Activated T-cell treated with anti-CD3 and anti-CD28 coated beads, Interleukin-2, amount 50 U/mL, for 72 hours (primary cell): ENCODE measurements at places on chromosomes 12 and 14. TPM values are rescaled to one million over a fixed set of nuclear protein-coding genes. Genes with fewer than 3 reads are reported as not detected.

DNA sequence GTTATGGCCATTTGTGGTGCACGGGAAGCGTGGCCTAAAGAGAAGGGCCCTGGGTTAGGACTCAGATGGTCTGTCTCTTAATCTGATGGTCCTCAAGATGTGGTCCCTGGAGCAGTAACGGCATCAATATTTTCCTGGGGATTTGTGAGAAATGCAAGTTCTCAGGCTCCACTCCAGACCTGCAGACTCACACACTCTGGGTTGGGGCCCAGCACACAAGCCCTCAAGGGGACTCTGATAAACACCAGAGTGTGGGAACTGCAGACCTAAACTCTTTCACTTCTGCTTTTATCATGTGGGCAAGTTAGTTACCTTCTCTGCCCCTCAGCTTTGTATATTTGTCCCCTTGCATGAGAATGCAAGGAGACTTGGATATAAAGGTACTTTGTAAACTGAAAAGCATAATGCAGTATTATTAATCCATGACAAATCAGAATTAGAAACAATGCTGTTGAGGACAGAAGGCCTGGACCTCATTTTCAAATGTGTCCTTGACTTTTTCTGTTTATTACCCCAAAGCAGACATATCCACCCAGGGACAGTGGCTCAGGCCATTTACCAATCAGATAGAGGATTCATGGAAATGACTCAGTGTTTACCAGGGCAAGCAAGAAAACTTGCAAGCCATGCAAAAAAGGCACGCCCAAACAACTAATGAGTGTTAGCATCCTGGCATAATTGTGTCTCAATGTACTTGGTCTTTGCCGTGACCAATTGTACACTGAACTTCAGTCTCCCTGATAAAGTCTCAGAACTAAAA is 157.0 kb downstream of the ASCL1 start:
- no peak for DNase-seq
- no peak overlapping the region for H3K4me3 ChIP-seq
- H3K27ac ChIP-seq: no peak overlapping the region
- H3K4me1 ChIP-seq: no peaks in the 10 kb centered on the region
- H3K36me3 ChIP-seq: no peaks in the 10 kb centered on the region

DNA sequence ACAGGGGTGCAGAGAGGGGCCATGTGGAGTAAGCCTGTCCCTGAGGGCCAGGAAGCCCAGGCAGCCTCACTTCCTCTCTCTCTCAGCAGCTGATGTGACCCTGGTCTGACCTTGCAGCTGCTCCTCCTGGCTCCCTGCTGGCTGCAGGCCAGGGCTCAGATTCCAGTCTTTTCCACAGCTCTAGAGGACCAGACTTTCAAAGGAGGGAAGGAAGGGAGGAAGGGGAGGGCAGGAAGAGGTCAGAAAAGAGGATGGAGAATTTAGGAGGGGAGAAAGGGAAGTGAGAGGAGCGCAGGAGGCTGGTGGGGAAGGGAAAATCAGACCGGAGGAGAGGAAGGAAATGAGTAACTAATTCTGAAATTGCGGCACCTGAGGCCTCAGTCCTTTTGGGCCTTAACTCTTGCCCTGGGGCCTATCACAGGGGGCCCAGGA is 40.9 kb upstream of the VASH1 start:
- peaks cover 8% of the 10 kb centered on the region for H3K4me1 ChIP-seq
- H3K4me3 ChIP-seq: no peak overlapping the region
- no peak overlapping the region for H3K27ac ChIP-seq
- no peak for DNase-seq
- no peaks in the 10 kb centered on the region for H3K36me3 ChIP-seq
- H3K27me3 ChIP-seq: peaks cover 16% of the 10 kb centered on the region

Gene BMAL2
- 16.1 TPM for total RNA-seq

Gene PAPLN
- total RNA-seq: 0.58 TPM

Gene IL26
- 1.6 TPM for total RNA-seq
